ENCODE measurements at places on chromosomes 3 and 15.

DNA sequence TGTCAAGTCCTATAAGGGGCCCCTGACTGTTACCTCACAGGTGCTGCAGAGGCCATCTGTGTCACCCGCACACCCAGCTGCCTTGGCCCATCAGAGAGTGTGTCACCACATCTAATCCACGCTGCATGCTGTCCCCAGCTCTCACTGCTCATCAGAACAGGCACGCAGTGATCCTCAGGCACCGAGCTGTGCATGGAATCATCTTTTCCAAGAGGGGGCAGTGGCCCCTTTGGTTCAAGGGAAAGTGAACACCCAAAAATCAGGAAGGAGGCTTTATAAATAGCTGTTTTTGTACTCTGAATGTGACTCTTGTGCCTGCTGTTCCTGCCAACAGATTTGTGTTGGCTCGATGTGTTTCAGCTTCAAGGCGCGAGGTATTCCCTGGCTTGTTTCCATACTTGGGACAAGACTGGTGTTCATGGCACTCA is 110.3 kb upstream of the ETV5 start:
- DNase-seq: no peak

GRCh38 chr15:41603941-41604911 is 45.2 kb downstream of the TYRO3 start:
- peak; percentile 52 for DNase-seq

DNA sequence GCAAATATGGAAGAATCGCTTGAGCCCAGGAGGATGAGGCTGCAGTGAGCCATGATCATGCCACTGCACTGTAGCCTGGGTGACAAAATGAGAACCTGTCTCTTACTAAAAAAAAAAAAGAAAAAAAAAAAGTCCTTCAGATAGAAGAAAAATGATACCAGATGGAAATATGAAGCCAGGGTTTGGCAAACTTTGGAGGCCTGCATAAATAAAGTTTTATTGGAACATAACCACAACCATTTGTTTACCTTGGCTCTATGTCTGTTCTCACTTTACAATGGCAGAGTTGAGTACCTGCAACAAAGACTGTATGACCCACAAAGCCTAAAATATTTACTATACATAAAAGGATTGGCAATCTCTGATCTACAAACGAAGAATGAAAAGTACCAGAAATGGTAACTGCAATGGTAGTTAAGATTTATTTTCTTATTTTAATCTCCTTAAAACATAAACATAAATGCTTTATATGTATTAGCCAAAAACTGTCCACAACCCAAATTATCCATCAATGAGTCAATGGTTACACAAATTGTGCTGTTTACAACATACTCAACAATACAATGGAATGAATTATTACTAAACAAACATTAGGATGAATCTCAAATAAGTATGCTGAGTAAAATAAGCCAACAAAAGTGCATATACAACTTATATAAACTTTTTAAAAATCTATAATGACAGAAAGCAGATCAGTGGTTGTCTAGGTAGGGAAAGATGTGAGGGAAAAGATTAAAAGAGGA is 41.8 kb downstream of the GOLGB1 start:
- DNase-seq: no peak

DNA sequence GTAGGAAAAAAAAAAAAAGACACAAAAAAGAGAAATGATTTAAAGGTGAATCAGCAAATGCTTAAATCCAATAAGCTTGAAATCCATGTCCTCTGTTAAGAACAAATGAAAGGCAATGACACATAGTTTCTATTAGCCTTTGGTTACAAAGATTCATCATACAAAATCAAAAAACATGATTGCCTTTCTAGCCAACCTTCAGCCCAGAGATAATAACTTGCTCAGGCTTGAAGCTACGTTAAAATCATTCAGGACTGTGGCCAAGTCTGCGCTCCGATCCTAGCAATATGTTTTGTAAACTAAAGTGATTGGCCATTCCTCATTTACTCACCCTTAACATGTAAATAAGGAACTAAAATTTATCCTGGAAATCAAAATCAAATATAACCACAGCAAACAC is 556.7 kb downstream of the FGF12 start:
- no peak for DNase-seq

GRCh38 chr3:57298041-57298440 is 5.6 kb upstream of the ASB14 start:
- no peak for DNase-seq
